ENCODE measurements at places on chromosomes 3 and 15. TPM values are rescaled to one million over a fixed set of nuclear protein-coding genes. Genes with fewer than 3 reads are reported as not detected.

Gene TMEM158
- 0.15 TPM for total RNA-seq

Gene RASGRP1
- 202 TPM for total RNA-seq

Gene ECE2
- not detected for total RNA-seq

Gene GABRG3
- total RNA-seq, result not detected

Gene EIF2B5
- 52.2 TPM for total RNA-seq

Gene NEIL1
- total RNA-seq, result 1.0 TPM

Gene CADPS
- total RNA-seq, result not detected

Gene PRICKLE2
- total RNA-seq, result not detected

Gene LRRIQ4
- total RNA-seq, result 0.35 TPM

Gene KIF7
- total RNA-seq, result 0.55 TPM

Gene EXD1
- not detected for total RNA-seq

Gene UROC1
- not detected for total RNA-seq

Gene KBTBD12
- total RNA-seq, result not detected

Gene HDGFL3
- total RNA-seq, result 20.4 TPM

Gene ISLR
- not detected for total RNA-seq

Gene SYNPR
- total RNA-seq, result not detected

Gene C3orf52
- total RNA-seq, result 2.6 TPM

Gene MORC1
- total RNA-seq, result not detected

Gene KAT2B
- total RNA-seq, result 98.2 TPM

Gene HACL1
- 24.4 TPM for total RNA-seq

Gene EDEM1
- 119 TPM for total RNA-seq

Gene TP63
- total RNA-seq, result 1.1 TPM

Gene SAMMSON
- not detected for total RNA-seq

Gene FBLN2
- 0.35 TPM for total RNA-seq

Gene SACM1L
- total RNA-seq, result 88.7 TPM

Gene MESD
- 27.8 TPM for total RNA-seq

Gene P2RY14
- 2.2 TPM for total RNA-seq

Gene NME9
- total RNA-seq, result not detected

Gene SLCO2A1
- not detected for total RNA-seq

Gene NTRK3
- not detected for total RNA-seq

Gene ANKRD63
- not detected for total RNA-seq

Gene SPESP1
- 0.70 TPM for total RNA-seq

Gene TEX9
- total RNA-seq, result 0.76 TPM

Gene GOLGA6L7
- not detected for total RNA-seq

Gene STRIT1
- not detected for total RNA-seq

Gene SERPINI1
- 3.0 TPM for total RNA-seq

Gene MAP6D1
- 0.70 TPM for total RNA-seq

Gene AMOTL2
- not detected for total RNA-seq

Gene TATDN2
- 60.2 TPM for total RNA-seq

Gene THAP10
- 0.20 TPM for total RNA-seq

Gene ABHD10
- total RNA-seq, result 45.2 TPM

Gene NUP210
- 236 TPM for total RNA-seq

Gene SENP8
- total RNA-seq, result 1.1 TPM

Gene TGM4
- total RNA-seq, result not detected

Gene SLC12A1
- not detected for total RNA-seq

Gene TMOD2
- 6.9 TPM for total RNA-seq

Gene ZNF35
- 4.8 TPM for total RNA-seq

Gene PPP1R2
- total RNA-seq, result 91.8 TPM

Data from activated CD8-positive, alpha-beta memory T cell treated with anti-CD3 and anti-CD28 coated beads, Interleukin-2, amount 10 ng/mL, durations not matched to agents 7 days and 5 days (primary cell).